ENCODE measurements at places on chromosomes 3 and 15.

DNA sequence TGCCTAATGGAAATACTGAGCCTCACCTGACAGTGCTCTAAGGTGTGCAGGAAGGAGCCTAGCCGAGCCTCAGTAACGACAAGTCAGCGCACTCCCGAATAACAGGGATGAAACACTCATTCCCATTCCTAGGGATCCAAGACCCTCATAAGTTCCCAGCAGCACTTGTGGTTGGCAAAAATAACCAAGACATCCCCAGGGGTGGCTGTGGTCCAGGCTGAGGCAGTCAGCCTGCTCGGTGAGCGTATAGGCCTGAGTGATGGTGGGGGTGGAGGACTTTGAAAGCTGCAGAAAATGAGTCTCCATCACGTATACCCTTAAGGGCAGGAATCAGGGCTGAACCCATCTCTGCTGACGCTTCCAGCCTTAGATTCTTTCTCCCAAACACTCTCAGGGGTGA is 120.1 kb downstream of the SMAD6 start:
- no peak for DNase-seq

DNA sequence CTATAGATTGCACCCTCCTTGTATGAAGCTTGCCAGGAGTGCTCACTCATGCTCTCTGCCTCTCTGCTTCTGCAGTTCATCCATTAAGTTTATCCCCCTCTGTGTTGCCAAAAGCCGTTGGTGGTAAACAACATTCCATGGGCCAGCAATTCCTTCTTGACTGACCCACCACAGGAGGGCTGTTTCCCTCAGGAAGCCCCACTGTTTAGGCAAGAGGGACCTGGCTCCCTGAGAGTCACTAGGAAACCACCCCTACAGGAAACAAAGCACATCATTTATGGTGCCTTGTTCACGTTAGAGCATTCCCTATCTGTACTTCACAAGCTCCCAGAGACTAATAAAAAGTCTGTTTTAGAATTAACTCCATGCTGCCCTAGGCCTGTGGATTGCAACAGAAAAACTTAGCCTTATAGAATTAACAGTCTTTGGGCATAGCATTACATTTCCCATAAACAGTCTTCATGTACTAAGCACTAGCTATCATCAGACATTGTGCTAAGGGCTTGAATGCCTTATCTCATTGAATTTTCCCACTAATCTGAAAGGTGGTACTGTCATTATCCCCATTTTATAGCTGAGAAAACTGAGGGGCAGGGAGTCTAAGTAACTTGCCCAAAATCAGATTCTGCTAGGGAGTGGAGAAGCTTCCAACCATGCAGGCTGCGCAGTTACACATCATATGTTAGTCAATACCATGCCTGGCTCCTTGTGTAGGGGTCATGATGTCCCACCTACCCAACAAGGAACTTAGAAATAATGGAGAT is 149.9 kb downstream of the SHQ1 start:
- no peak for DNase-seq

DNA sequence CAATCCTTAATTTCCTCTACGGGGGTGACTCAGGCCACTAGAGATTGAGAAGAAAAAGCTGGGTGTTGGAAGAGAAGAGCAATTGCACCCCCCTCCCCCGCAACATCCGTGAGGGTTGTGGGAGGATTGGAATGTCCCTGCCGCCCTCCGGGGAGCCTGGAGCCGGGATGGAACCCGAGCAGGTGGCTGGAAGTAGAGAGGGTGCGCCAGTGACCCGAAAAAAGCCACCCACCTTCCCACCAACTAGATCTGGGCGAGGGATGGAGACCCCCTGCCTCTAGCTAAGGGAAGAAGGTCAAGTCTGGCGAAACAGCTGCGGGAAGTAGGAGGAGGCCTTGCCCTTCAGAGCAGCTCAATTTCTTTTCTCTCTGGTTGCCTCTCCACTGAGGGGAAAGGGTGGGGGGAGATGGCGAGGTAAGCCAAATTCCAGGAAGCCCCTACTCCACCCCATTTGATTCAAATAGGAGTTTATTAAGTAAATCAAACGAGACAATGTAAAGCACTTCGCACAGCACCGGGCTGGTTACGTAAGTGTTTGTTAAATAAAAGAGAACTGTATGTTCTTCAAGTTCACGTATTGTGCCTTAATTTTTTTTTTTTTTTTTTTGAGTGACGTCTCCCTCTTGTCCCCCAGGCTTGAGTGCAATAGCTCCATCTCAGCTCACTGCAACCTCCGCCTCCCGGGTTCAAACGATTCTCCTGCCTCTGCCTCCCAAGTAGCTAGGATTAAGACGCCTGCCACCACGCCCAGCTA is 1.1 kb upstream of the WWTR1 start:
- no peak for DNase-seq

GRCh38 chr15:51077221-51078153 is 17.2 kb downstream of the TNFAIP8L3 start:
- DNase-seq: peak; percentile 6

GRCh38 chr3:126986001-126986400 is 3.1 kb downstream of the PLXNA1 start:
- DNase-seq: no peak

GRCh38 chr3:25354071-25354470 is 74.0 kb upstream of the RARB start:
- no peak for DNase-seq

- no peak for DNase-seq
Observed at GRCh38 chr3:151926956-151927355, 53.5 kb downstream of the SUCNR1 start.

DNA sequence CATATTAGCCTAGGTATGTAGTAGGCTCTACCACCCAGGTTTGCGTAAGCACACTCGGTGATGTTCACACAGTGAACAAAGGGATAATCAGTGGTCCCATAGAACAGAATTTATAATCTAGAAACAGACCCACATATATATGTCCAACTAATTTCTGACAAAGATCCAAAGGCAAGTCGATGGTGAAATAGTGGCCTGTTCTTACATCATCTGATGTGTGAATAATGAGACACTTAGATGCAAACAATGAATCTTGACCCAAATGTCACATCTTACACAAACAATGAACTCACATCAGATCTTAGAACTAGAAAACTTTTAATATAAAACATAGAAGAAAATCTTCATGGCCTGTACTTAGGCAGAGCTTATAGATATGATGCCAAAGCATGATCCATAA is 17.6 kb upstream of the TM2D3 start:
- no peak for DNase-seq

DNA sequence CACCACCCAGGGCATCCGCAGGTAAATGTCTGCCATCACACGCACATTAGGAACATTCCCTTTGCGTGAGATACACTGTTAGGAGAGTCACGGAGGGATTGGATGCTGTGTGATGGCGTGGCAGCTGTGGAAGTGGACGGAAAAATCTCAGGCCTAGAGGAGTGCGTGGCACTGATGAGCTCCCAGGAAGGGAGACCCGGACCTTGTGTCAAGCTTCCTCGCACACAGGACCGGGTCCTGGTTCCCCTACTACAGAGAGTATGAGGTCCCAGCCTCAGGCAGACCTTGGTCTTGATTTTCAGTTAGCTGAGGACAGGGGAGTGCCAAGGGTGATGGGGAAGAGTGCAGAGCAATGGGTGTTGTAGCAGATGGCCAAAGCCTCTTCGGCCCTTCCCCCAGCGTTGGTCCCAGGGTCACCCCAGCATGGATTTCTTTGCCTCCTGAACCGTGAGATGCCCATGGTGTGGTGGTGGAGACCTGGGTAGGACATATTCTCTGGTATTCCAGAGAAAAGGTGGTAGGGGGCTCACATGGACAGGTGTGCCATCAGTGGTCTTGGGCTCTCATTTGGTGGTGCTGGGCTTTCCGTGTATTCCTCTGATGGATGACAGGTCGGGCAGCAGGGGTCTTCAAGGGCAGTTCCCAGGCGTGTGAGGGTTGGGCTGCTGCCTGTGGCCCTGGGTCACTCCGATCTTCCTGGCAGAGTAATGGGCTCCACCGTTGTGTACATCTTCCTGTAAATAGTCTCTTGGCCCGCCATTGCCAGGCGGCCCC is 105.1 kb downstream of the SNRPN start:
- DNase-seq: no peak

GRCh38 chr3:107845380-107846278 is 245.2 kb downstream of the CD47 start:
- DNase-seq: no peak

DNA sequence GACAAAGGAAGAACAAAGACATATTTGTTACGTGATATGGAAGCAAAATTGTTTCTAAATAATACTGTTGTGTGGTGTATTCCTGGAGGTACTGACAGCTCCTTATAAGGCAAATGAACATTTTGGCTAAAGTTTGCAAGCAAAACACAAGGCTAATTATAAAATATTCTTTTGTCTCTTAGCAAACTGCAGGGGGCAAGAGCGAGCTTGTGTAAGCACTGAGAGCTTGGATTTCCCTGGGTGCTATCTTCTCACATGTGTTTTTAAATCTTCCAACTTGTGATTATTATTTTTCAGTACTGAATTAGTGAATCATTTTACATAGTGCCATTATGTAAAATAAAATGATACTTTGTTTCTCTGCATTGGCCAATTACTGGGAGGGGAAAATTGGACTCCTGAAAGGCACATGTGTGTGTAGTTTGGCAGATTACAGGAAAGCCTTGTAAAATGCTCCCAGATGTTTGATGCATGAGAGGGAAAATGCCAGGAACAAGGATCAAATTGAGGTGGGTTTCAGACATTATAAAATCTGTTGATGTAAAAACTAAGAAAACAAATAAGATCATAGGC is 611.5 kb downstream of the AGBL1 start:
- DNase-seq: no peak

DNA sequence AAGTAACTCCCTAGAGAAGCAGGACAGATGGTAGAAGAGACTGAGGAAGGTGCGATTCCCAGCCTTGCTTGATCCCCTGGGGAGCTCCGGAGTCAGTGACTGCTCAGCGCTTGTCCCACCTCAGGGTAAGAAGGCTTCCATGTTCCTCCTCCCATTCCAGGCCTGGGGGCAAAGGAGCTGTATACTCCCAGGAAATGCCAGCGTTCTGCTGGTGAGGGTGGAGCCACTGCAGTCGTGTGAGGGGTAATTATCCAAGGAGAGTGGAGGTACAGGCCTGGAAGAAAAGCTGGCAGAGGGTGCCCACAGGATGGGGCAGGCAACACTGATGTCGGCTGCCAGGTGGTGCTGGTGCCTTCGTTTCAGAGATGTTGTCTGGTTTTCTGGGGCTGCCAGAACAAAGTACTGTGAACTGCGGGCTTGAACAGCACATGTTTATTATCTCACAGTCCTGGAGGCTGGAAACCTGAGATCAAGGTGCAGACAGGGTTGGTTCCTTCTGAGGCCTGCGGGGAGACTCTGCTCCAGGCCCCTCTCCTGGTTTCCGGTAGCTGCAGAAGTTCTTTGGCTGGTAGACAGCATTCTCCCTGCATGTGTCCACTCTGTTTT is 12.1 kb upstream of the APBA2 start:
- DNase-seq: no peak

GRCh38 chr3:194150252-194150934 is 14.4 kb downstream of the HES1 start:
- DNase-seq: no peak

DNA sequence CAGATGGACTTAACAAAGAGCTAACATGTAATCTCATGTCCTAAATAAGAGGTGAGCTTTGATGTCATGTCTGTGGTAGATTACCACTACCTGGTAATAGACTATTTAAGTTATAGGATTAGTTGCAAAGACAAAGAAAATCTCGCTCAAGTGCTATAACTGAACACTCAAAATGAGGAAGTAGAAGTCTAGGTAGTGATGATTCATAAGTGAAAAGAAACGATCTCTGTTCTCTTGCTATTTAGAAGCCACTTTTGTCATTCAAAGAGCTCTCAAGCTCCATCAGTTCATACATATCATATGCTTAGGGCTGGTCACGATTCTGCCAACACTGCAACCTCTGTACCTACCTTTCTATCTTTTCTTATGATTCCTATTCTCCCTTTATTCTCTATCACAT is 110.9 kb downstream of the EDEM1 start:
- no peak for DNase-seq

- no peak for DNase-seq
Observed at GRCh38 chr3:188775412-188775811, 396.4 kb upstream of the TPRG1 start.

GRCh38 chr15:79403501-79403900 is 28.6 kb upstream of the MINAR1 start:
- no peak for DNase-seq

DNA sequence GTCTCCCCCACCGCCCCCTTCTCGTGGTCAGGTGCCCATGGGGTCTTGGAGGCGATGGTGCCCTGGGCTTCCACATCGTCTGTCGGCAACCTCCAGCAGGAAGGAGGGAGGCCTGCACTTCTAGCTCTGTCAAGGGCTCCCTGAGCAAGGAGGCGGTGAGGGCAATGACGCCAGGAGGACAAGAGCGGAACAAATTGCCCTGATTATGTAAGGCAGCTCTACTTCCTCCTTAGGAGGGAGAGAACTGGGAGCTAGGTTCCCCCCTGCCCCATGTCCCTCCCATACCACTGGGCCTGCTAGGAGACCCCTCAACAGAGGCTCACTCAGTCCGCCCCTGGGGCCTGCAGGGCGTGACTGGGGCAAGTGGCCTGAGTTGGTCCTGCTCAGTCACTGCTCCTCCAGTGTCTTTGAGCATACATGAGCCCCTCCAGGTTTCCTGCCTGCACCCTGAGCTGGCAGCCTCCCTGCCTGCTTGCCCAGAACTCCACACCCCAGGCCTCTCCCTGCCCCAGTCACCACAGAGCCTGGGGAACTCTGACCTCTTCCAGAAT is 56.1 kb downstream of the CACNA2D2 start:
- DNase-seq: no peak

DNA sequence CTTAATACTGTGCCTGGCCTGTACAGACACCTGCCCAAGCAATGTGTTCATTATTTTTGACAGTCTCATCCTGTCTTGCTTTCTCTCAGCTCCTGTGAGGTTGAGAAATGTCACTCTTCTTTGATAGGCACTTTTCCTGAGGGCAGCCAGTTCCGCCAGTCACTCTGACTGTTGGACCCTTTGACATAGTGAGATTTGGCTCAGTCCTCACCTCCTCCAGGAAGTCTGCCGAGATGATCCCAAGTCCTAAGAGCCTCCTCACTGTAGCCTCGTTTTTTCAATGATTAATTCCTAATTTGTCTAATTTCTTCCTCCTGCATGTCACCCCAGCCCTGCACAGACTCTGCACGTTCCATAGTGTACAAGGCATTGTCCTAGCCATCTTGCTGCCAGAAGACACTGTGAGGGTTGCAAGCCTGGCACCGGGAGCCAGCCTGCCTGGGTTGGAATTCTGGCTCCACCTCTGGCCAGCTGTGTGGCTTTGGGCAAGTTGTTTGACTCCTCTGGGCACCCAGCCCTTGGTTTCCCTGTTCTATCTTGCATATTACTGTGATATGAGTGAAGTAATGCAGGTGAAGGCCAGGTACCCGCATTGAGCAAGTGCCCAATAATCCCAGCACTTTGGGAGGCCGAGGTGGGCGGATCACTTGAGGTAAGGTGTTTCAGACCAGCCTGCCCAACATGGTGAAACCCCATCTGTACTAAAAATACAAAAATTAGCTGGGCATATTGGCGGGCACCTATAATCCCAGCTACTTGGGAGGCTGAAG is 24.3 kb downstream of the RPLP1 start:
- DNase-seq: no peak

GRCh38 chr3:105813710-105814109 is 55.1 kb downstream of the CBLB start:
- no peak for DNase-seq
